ENCODE measurements at places on chromosomes 6 and 20.

DNA sequence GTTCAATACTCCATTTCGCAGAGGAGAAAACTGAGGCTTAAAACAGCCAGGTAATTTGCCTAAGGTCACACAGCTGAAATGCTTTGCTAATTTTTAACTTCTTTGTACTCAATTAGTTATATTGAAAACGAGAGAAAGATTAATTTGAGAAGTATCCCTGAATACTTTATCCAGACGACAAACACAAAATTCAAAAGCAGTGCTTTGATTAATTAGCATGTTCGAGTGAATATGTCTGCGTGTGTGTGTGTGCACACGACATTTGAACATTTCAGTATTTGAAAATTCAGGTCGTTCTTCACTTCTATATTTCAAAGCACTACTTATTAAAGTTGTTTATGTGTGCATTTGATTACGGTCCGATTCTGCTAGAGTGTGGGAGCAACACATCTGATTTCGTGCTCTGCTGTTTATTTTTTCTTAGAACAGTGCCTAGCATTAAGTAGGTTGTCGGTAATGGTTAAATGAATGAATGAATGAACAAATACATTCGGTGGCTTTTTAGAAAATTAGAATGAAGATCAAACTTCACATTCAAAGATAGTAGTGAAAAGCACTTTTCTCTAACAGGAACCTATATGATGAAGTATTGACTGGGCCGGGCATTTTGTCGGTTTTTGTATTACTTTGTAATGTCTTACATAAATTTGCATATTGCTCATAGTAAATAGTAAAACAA is 36.9 kb upstream of the SYNCRIP start:
- no peak for DNase-seq

- no peak for DNase-seq
Measured at GRCh38 chr20:5150226-5151076, 23.6 kb downstream of the CDS2 start.

DNA sequence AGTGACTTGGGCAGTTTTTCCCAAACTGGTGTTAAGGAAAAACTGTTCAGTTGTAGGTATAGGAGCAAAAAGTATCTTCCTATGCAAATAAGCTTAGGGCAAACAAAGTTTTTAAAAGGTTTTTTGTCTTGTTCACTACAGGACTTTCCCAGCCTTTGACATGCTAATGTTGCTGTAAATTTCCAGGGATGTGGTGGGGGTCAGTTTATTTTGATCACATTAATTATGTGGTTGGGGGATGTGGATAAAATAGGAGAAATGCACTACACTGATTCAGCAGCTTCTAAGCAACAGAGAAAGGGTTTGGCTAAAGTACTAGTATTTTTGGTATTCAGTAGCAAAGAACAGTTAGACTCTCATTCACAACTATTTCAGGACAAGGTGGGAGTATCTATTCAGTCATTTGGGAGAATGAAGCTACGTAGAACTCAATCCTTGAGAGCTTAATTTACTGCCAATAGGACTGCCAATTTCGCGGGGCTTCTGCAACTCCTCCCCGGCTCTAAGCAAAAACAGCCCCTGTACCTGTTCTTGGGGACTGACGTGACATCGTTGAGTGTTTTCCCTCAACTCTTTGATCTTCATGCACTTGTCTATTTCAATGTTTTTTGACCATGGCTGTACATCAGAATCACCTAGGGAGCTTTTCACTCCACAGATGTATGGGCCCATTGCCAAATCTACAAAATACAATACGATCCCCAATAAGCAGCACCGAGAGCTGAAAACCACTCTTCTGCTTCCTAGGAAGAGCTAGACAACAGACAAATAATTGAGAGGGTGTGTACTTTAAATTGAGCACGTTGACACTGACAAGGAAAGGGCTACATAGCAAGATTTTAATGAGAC is 94.8 kb upstream of the NHSL1 start:
- DNase-seq, result no peak

DNA sequence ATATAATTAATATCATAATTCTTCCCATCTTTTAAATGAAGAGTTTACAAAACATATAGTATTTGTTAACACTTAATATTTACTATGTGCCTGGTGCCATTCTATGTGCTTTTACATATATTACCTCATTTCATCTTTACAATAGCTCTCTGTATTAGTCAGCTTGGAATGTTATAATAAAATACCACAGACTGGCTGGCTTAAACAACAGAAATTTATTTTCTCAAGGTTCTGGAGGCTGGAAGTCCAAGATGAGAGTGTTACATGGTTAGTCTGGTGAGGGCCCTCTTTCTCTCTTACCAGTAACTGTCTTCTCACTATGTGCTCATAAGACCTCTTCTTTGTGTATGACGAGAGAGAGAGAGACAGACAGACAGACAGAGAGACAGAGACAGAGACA is 110.2 kb downstream of the NKAIN2 start:
- no peak for DNase-seq

GRCh38 chr6:147693181-147693580 is 184.7 kb downstream of the SAMD5 start:
- no peak for DNase-seq

DNA sequence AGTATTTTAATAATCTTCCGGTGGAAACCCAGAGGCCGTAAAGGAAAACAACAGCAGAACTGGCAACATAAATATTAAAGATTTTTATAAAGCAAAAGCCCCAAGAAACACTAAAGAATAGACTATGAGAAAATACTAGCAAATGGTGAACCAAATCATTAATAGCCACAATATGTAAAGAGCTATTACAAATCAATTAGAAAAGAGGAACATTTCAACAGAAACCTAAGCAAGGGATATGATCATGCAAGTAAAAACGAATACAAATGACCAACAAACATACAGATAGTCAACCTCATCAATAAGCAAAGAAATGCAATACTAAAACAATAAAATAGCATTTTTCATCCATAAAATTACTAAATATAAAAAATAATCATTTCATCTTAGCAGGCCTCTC is 3.6 kb downstream of the FBXL4 start:
- DNase-seq, result no peak

DNA sequence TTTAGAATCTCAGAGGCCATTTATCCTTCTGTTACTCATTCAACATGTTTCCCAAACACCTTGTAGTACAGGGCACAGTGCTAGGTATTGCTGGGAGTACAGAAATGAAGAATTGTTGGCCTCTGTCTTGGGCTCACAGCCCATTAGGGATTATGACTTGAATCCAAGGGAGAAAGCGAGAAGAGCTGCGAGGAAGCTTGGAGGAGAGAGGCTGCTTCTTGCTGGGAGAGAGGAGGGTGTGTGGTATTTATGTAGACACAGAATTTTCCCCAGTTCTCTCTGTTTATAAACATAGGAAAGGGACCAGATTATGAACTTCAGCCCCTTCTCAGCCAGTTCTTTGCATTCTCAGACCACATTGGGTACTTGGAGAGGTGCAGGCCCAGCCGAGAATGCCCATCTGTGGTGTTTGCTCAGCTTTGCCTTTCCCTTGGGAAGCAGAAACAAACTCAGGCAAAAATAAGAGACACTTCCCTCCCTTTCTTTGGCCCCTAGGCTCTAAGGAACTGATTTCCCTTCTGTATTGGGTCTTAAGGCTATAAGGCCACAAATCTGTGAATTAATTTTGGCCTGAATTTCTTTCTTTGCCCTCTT is 17.9 kb downstream of the CHMP4B start:
- DNase-seq, result no peak

DNA sequence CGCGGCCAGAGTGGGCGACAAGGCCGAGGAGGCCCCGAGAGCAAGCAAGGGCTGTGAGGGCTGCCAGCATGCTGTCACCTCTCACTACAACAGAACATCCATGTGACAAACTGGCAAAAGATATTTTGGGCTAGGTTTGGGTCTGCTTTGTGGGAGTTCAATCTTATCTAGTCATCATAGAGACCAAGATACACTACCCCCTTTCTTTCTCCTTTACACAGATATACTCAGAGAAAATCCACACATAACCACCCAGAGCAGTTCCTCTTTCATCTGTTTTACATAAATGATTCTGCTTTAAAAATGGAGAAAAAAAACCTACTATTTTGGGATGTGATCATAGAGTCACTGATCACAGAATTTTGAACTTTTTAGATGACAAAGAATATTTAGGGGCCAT is 16.8 kb downstream of the SOX4 start:
- DNase-seq, result no peak

GRCh38 chr6:35765739-35766138 is 10.7 kb upstream of the CLPSL2 start:
- DNase-seq, result no peak

DNA sequence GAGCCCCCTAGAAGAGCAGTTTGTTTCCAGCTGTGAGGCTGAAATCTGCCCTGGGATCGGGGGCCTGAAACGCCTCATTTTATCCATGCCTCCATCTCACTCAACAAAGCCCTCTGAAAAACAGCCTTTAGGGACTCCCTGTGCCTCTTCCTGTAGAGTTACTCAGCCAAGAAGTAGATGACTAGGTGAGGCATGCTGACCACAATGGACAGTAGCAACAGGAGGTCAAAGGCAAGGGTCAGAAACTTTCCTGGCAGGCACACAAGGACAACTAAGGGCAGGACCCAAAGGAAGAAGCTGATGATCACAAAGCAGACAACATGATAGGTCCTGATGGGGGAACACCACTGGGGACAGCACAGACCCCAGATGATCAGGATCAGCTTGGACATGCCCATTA is 12.8 kb downstream of the MAS1L start:
- no peak for DNase-seq

- DNase-seq, result peak; percentile 54
Measured at GRCh38 chr6:108798670-108799353, 49.4 kb upstream of the ARMC2 start.

- DNase-seq, result no peak
Measured at GRCh38 chr6:170182093-170182780, 108.6 kb downstream of the DLL1 start.

DNA sequence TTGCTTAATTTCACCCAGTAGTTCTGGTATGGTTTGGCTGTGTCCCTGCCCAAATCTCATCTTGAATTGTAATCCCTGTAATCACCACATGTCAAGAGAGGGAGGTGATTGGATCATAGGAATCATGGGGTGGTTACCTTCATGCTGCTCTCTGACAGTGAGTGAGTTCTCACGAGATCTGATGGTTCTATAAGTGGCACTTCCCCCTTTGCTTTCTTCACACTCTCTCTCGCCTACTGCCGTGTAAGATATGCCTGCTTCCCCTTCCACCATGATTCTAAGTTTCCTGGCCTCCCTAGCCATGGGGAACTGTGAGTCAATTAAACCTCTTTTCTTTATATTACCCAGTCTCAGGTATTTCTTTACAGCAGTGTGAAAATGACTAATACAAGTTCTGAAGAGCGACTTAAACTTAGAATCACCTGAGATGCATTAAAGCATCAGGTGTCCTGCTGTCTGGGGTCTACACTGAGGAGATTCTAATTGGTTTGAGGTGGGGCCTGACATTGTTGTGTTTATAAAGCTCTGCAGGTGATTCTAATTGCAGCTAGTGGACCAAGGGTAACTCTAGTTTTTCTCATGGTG is 82.1 kb upstream of the DTNBP1 start:
- DNase-seq, result no peak

- DNase-seq, result no peak
Measured at GRCh38 chr20:25369971-25370370, 20.7 kb downstream of the ABHD12 start.

GRCh38 chr6:136987526-136987925 is 57.2 kb downstream of the IL20RA start:
- no peak for DNase-seq

DNA sequence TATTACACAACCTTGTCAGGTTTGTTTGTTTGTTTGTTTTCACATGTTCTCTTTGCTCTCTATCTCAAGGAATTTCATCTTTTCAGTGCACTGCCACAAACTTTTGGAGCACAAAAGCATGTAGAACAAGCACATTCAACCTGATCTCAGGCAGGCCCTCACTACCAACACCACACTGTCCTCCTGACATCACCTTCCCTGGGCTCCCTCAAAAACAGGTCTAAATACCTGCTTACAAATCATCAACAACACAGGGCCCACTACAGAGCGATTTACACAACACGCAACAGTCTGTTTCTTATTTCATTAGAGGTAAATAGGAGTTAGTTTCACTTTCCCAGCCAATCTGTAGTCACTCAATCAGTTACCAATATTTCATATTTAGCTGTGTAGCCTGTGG is 241.4 kb downstream of the EPHA7 start:
- DNase-seq, result no peak

DNA sequence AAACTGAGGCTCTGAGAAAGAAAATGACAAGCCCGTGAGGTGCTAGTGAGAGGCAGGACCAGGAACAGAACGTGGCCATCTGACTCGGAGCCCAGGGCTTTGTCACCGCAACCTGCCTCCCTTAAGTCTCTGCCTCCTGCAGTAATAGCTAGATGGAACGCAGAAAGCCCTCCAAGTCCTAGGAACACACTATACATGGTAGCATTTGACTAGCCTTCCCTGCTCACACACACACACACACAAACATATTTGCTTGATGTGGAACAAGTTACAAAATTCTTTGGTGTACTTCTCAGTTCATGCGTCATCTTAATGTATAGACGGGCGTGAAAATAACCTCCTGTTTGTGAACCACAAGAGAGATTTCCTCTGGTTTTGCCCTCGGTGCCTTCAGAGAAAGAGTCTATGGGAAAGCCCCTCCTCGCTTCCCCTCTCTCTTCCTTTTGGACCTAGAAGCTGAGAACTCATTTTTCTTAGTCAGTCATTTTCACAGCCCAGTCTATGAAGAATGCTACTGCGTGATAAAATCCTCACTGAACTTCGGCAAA is 38.8 kb downstream of the C6orf52 start:
- no peak for DNase-seq

- DNase-seq, result no peak
Measured at GRCh38 chr20:43849496-43850186, 65.0 kb upstream of the TOX2 start.

DNA sequence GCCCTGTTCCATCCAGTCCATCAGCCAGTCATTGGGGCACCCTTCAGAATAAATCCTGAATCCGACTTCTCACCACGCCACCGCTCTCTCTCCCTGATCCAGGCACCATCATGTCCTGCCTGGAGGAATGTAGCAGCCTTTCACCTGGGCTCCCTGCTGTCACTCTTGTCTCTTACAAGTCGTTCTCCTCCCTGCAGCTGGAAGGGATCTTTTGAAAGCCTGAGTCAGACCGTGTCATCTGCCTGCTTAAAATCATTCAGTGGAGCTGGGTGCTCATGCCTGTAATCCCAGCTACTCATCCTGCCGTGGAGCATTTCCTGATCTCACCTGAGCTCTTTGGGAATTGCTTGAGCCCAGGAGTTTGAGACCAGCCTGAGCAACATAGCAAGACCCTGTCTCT is 19.2 kb upstream of the KCNG1 start:
- no peak for DNase-seq

GRCh38 chr6:137728386-137729349 is 138.4 kb upstream of the TNFAIP3 start:
- no peak for DNase-seq

GRCh38 chr20:21496452-21496851 is 17.4 kb downstream of the NKX2-2 start:
- no peak for DNase-seq

Measured in activated gamma-delta T cell treated with Interleukin-2 at 50 U/mL for 16 hours (primary cell).